Vagina (tissue), 2 donors: ENCODE measurements at places on chromosomes 2 and 18. TPM values are rescaled to one million over a fixed set of nuclear protein-coding genes. Genes with fewer than 3 reads are reported as not detected.

Gene CFC1
- total RNA-seq, result not detected

DNA sequence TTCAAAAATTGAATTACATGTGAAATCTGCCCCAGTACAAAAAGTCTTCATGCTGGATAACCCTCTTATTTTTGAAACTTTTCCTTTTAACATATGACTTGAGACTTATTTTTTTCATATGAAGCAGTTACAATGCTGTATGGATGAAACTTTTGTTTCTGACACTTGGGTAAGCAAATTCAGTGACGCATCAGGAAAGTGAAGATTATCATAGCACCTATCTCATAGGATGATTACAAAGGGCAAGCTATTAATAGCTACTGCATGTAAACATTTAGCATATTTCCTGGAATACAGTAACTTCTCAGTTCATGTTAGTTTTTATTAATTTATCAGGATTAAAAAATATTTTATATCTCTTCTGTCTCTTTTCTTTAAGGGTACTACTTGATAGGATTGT, 1109.2 kb downstream of the LRP1B start:
- no peak overlapping the region for H3K4me3 ChIP-seq
- no peaks in the 10 kb centered on the region for H3K27me3 ChIP-seq
- DNase-seq, result no peak
- H3K36me3 ChIP-seq, result no peaks in the 10 kb centered on the region
- no peak overlapping the region for H3K27ac ChIP-seq

DNA sequence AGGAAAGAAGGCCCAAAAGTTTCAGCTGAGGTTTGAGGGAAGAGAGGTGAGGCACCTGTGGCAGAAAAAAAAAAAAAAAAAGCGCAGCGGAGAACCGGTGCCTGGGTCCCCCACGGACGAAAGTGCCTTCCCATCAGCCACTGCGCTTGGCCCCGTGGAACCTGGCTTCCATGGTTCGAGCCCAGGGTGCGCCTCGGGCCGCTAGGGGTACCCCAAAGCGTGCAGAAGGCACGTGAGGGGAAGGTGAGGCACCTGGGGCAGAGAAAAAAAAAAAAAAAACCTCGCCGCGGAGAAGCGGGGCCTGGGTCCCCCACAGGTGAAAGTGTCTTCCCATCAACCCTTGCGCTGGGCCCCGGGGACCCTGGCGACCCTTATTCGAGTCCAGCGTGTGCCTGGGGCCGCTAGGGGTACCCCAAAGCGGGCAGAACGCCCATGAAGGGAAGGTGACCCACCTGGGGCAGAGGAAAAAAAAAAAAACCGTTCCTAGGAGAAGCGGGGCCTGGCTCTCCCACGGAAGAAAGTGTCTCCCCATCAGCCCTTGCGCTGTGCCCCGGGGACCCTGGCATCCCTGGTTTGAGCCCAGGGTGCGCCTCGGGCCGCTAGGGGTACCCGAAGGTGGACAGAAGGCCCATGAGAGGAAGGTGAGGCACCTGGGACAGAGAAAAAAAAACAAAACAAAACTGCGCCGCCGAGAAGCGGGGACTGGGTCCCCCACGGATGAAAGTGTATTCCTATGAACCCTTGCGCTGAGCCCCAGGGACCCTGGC, 228.6 kb downstream of the CCDC74A start:
- H3K4me1 ChIP-seq, result no peaks in the 10 kb centered on the region
- no peaks in the 10 kb centered on the region for H3K27me3 ChIP-seq
- no peak overlapping the region for H3K27ac ChIP-seq
- no peaks in the 10 kb centered on the region for H3K36me3 ChIP-seq
- no peak for DNase-seq
- no peak overlapping the region for H3K4me3 ChIP-seq

DNA sequence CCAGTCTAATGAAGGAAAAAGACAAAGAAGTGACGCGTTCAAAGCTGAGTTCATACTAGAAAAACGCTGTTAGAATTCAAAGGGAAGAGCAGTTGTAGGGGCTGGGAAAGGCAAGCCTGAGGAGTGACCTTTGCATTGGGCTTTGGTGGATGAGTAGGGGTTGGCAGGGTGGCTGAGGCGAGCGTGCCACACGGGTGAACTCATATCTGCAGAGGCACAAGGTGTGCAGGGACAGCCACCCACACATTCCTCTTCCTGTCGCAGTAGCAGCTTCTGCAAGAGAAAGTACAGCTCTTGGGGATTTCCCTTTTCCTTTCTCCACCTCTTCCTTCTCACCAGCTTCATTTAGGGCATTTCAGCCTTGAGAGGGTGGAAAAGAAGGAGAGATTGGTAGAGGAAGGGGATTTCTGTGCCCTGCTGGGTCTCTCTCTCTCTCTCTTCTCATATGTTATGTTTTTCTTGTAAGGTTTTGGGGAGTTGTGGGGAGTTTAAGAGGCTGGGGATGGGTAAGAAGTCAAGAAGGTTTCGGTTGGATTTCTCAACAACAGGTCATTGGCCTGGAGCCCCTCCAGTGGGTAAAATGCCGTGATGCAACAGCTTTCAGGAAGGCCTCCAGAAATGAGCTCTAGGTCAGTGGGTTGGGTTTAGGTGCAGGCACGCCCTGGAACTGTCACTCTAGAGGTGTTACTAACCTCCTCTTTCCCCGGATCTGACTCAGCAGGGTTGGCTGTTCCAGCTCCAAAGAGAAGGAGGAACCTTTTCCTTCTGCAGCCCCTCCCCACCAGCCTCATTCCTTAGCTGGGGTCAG, 40.1 kb downstream of the ODC1 start:
- H3K4me3 ChIP-seq, result no peak overlapping the region
- H3K27me3 ChIP-seq, result no peaks in the 10 kb centered on the region
- H3K27ac ChIP-seq, result peak overlapping the region; percentile 64
- H3K4me1 ChIP-seq, result peaks cover 55% of the 10 kb centered on the region
- no peaks in the 10 kb centered on the region for H3K36me3 ChIP-seq
- peak; percentile 95 for DNase-seq

Gene TUBA3E
- not detected for total RNA-seq

GRCh38 chr2:240358821-240359397, 76.6 kb upstream of the GPC1 start:
- DNase-seq, result no peak
- H3K4me3 ChIP-seq, result no peak overlapping the region
- peaks cover 5% of the 10 kb centered on the region for H3K4me1 ChIP-seq

Gene G6PC2
- not detected for total RNA-seq

Gene ASXL3
- 5.9 TPM for total RNA-seq

DNA sequence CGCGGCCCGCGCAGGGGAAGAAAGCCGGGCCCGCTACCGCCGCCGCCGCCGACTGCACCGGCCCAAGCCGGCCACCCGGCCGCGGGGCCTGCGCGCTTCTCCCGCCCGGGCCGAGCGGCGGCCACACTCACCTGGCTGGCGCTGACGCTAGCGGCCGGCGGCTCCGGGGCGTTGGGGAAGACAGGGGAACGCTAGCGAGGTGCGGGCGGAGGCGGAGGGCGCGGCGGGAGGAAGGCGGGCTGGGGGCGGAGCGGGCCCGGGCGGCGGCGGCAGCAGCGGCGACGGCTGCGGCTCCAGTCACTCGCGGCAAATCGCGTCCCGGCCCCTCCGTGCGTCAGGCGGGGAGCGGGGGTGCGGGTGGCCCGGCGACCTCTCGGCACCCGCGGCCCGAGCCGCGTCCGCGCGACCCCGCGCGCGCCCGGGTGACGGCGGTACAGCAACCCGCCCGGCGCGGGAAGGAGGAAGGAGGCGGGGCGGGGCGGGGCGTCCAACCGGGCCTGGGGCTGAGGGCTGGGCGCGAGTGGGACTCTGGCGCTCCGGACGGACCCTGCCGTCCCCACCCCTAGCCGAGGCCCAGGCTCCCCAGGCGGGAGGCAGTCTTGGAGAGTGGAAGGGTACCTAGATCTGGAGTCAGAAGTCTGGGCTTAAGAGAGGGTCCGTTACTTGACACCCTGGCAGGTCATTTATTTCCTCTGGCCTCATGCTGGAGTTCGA, at the start of gene SESTD1:
TSS of gene SESTD1 (minus strand) at position 465 of the 714 bp plus-strand sequence. CDS start 72,991 bp downstream, outside the sequence.
- peak within 1 kb of the TSS; percentile 81 for H3K27ac ChIP-seq
- no peaks in the 10 kb centered on the region for H3K36me3 ChIP-seq
- no peaks in the 10 kb centered on the region for H3K27me3 ChIP-seq
- no peak for DNase-seq
- peaks cover 22% of the 10 kb centered on the region for H3K4me1 ChIP-seq
